H4 (cell line): ENCODE measurements at places on chromosomes 3 and 15.
A peak's percentile ranks its signal among the peaks of the same experiment; 100 is the strongest.

DNA sequence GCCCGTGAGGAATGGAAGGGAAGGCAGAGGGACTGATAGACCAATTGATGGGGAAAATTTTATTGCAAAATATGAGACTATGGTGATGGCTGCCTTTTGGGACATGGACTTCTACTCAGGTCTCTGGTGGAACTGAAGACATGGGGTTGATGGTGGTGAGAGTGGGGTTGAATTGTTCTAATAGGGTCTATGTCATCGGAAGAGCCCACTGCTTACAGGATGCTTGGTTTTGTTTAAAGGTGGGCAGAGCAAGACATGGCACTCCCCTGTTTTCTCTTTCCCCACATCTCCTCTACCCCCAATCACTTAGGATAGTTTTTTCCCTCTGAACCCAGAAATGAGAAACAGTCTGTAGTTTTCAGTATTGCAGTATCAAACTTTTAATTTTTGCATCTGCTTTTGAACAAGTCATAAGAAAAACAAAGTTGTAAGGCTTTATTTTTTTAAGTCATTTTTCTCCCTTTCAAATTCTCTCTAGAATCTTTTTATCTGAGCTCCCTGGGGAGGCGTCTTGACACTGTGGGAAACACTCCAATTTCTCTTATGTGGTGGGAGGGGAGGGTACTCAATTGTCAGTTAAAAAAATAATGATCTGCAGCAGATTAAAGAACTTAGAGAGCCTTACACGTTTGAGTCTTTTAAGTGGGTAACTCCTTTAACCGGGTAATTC lies 276.2 kb upstream of the TBC1D5 start:
- no peak for DNase-seq

DNA sequence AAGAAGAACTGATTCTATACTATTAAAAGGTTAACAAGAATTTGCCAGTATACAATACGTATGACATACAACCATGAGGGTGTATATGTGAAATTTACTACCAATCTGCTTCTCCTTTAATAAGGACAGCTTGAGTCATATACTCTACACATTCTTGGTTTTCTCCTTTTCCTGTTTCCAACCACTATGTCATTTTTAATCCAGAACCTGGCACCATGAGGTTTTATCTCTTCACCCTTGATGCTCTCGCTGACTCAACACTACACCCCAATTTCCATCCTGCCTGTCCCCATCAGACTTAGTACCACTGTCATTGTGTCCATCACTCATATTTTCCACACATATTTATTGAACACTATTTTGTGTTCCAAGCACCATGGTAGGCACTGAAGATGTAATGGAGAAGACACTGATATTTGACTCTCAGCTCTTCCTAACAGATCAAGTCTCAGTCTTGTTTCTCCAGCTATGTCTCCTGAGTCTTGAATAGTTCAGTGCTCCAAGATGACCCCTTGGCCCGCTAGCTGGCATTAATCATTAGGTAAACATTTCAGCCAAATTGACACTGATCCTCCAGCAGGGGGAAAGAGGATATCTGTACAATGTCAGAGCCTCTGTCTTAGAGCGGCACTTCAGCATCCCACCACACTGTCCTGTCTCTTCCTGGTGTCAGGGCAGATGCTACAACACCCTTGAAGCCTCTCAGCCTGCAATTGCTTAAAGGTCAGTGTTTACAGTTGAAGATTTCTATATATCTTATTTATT lies 11.2 kb upstream of the COL8A1 start:
- DNase-seq, result no peak

- no peak for DNase-seq
These were observed 10.3 kb downstream of the SPINT1 start for GRCh38 chr15:40854161-40854560.

DNA sequence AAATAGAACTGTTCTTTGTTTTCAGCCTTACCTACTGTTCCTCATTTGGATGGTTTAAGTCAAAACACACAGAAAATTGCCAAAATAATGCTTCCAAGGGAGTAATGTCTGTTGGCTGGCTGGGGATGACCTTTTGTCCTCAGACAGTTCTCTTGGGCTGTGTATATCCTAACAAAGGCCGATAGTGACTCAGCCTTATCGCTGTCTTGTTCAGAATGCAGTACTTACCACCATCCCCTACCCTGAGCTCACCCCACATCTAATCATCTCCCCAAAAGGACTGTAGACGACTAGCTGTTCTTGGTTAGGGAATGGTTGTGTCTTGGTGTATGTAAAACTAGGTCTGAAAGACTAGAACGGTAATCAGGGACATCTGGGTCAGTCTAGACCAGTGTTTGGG lies 35.0 kb downstream of the RAB11A start:
- no peak for DNase-seq

- peak; percentile 18 for DNase-seq
These were observed 65.5 kb upstream of the NR2F2 start for GRCh38 chr15:96264801-96265515.

DNA sequence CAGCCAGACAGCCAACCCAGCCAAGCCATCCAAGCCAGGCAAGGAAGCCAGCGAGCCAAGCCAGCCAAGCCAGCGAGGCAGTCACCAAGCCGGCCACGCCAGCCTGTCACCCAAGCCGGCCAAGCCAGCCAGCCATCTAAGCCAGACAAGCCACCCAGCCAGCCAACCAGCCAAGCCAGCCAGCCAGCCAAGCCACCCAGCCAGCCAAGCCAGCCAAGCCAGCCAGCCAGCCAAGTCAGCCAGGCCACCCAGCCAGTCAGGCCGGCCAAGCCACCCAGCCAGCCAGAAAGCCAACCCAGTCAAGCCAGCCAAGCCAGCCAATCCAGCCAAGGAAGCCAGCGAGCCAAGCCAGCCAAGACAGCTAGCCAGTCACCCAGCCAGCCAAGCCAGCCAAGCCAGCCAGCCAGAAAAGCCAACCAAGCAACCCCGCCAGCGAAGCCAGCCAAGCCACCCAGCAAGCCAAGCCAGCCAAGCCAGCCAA lies 201.2 kb downstream of the GOLGA6L6 start:
- DNase-seq, result no peak

DNA sequence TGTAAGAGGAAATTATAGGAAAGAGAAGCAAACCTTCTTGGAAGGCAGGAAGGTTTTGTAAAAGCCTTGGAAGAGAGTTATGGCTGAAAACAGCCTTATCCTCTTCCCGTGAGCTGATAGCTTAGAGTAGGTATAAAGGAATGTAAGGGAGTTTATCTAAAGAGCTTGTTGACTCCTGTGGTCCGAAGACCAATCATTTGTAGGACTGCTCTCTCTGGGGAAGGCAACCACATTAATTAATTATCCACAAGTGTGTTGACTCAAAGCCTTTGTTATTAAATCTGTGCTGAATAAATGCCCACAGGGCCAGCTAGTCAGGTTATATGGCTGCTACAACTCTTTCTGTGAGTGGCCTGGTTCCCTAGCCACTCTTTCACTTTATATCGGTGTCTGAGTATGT lies 452.1 kb upstream of the RASGRP1 start:
- peak; percentile 74 for DNase-seq

GRCh38 chr3:9946112-9947024 lies 5.8 kb downstream of the PRRT3 start:
- DNase-seq, result peak; percentile 64

GRCh38 chr3:158925021-158925420 lies 123.2 kb downstream of the MFSD1 start:
- no peak for DNase-seq

- no peak for DNase-seq
These were observed 209.5 kb upstream of the LRRN1 start for GRCh38 chr3:3589715-3590130.

DNA sequence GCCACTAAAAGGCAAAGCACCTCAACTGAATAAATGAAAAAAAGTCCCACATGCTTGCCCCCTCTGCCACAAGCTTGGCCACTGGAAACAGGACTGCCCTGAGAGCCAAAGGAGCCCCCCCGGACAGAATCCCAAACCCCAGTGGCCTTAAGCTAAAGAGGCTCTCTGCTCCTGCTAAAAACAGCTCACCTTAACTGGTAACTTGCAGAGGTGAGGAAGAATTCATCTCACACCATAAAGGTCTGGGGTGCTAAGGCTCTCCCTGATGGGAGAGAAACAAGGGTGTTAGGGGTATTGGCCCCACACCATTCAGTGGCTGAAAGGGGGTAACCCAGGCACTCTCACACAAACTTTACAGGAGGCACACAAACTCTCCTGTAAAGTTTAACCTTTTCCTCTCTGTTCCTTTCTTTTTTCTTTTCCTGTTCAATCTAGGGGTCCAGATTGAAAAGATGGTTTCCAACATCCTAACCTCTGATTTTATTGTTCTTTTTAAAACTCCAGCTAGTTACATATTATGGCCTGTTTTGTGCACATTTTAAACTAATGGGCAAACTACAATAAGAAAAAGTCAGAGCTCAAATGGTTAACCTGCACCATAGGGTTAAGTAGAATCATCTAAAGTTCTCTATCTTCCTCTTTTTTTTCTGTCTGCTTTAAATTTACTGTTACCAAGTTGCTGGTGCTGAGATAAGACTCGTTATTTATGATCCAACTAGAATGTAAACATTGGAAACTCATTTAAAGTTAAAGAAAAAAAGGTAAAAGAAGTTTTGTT lies 19.9 kb downstream of the TRANK1 start:
- DNase-seq, result no peak

DNA sequence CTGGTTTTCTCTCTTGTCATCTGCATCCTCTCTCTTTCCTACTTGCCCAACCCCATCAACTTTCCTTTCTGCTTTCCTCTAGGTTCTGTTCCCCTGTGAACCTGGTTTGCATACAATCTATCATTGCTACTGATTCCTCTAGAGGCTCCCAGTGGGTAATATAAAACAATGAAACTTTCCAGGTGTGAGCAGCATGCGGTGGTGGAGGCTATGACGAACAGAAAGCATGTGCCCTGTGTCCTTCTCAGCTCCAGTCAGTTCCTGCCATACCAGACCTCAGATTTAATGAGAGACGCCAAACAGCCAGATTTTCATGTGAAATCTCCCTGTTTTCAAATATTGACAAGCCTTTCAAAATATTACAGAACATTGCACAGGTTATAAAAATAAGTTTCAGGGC lies 3.5 kb upstream of the ACAP2 start:
- no peak for DNase-seq

GRCh38 chr3:72044231-72044855 lies 259.4 kb upstream of the PROK2 start:
- no peak for DNase-seq

- DNase-seq, result no peak
These were observed 277.1 kb downstream of the LPP start for GRCh38 chr3:188431040-188431439.
